ENCODE measurements at places on chromosomes 5 and 9. TPM values are rescaled to one million over a fixed set of nuclear protein-coding genes. Genes with fewer than 3 reads are reported as not detected.

- H3K27ac ChIP-seq, result no peak overlapping the region
- no peak for DNase-seq
- H3K36me3 ChIP-seq, result no peaks in the 10 kb centered on the region
- no peak overlapping the region for H3K4me3 ChIP-seq
Measured at GRCh38 chr5:137563646-137564397, 64.7 kb upstream of the SPOCK1 start.

DNA sequence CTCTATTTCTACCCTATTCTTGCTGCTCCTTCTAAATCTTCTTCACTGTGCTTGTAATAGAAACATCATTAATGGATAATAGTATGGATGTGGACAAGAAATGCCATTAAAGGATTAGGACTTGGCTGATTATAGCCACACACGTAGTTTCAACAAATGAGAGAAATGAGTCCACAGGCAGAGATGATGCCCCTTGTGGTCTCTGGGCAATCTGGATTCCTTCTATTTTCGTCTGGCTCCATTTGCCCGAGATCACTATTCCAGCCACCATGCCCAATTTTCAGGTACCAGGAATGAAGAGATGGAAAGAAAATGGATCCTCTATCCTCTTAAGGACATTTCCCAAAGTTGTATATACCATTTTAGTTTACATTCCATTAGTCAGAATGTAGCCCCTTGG is 13.2 kb downstream of the VLDLR start:
- H3K27me3 ChIP-seq, result no peaks in the 10 kb centered on the region
- DNase-seq, result no peak
- no peaks in the 10 kb centered on the region for H3K4me1 ChIP-seq
- no peak overlapping the region for H3K4me3 ChIP-seq
- no peaks in the 10 kb centered on the region for H3K36me3 ChIP-seq

- no peaks in the 10 kb centered on the region for H3K27me3 ChIP-seq
- no peak for DNase-seq
- H3K27ac ChIP-seq, result no peak overlapping the region
- H3K4me3 ChIP-seq, result no peak overlapping the region
- H3K36me3 ChIP-seq, result no peaks in the 10 kb centered on the region
- H3K4me1 ChIP-seq, result no peaks in the 10 kb centered on the region
Measured at GRCh38 chr9:13241283-13241682, 38.2 kb downstream of the MPDZ start.

DNA sequence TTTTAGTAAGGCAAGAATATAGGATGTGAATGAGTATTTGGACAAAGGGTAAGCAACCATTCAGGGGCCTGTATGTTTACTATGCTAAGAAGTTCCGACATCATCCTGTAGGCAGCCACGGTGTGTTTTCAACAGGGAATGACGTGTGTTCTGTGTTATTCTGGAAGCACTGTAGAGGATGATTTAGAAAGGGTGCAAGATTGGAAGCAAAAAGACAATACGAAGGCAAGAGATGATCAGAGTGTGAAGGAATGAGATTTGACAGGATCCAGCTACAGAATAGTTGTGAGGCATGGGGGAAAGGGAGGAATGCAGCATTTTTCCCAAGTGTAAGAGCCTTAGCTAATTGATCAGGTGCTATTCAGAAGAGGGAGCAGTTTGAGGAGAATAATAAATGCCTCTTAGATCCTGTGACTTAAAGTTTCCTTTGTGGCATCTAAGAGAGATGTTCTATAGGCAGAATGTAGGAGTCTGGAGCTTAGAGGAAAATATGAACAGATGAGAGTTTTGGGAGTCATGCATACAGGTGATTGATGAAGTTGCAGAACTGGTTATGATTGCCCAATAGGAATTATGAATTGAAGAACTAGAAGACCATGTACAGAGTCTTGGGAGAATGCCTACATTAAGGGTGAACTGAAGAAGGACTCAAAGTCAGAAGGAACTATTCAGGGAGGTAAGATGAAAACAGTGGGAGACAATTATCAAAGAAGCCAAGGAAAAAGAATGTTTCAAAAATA is 2.5 kb downstream of the SMC5 start:
- H3K27ac ChIP-seq, result no peak overlapping the region
- no peaks in the 10 kb centered on the region for H3K27me3 ChIP-seq
- DNase-seq, result no peak
- H3K4me1 ChIP-seq, result peaks cover 31% of the 10 kb centered on the region
- H3K36me3 ChIP-seq, result peaks cover 70% of the 10 kb centered on the region

DNA sequence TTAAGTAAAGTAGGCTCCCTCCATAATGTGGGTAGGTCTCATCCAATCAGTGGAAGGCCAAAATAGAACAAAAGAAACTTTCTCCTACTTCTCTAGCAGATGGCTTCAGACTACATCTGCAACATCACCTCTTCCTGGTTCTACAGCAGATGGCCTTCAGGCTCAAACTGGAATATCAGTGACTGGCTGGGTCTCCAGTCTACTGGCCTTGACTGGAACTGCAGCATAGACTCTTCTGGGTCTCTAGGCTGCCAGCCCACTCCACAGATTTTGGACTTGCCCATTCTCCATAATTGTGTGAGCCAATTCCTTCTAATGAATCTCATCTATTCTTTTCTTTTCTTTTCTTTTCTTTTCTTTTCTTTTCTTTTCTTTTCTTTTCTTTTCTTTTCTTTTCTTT is 64.8 kb downstream of the ACER2 start:
- no peaks in the 10 kb centered on the region for H3K36me3 ChIP-seq
- DNase-seq, result no peak
- H3K4me1 ChIP-seq, result no peaks in the 10 kb centered on the region

DNA sequence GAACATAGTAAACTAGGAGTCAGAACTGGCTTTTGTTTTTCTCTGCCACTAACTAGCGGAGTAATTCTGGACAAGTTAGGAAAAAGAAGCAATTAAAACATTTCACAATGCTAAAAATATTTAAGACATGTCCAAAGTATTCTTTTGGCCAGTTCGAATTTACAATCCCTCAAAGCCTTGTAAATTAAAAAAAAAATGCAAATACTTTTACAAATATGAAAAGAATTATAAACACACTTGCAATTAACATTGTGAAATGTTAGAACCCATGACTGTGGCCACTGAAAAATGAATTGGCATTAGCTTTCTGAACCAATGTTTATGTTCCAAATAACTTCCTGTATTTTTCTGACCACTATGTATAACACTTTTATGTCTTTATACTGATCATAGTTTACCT is 2.2 kb downstream of the RAD1 start:
- no peak overlapping the region for H3K4me3 ChIP-seq
- peaks cover 28% of the 10 kb centered on the region for H3K4me1 ChIP-seq
- peak overlapping the region; percentile 32 for H3K27ac ChIP-seq

DNA sequence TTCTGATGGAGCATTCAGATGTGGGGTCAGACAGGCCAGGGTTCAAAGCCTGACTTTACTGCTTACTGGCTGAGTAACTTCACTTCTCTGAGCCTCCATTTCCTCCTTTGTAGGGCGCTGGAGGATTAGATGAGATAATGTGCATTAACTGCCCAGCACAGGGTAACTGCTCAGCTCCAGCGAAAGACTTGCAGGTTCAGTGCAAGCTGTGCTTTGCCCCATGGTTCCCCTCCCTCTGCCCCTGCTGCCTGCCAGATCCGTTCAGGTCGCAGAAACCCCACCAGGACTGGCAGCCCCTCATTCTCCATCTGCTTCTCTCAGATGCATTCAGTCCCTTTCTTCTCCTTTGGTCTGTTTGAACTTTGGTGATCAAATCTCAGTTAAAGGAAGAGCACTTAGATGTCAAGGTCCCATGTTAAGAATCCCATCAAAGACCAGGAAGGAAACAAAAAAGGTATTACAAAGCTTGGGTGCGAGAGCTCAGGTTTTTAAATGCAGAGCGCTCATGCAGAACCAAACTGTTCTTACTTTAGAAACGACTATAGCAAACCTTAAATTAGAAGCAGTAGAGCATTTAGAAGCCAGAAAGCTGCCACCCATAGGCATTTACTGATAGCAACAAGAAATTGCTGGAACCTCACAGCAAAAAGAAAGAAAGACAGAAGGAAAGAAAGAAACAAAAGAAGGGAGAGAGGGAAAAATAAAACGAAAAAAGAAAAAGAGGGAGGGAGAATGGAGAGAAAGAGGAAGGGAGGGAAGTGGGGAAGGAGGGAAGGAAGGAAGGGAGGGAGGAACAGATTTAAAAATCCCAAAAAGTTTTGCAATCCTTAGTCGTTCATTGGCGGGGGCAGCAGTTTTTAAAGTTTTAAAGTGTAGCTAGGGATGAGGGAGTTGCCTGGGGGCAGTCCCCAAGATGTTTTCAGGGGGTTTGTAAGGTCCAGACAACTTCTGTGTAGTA is 23.5 kb downstream of the AFAP1L1 start:
- no peak overlapping the region for H3K27ac ChIP-seq
- no peak for DNase-seq
- H3K4me3 ChIP-seq, result no peak overlapping the region
- H3K4me1 ChIP-seq, result no peaks in the 10 kb centered on the region
- H3K27me3 ChIP-seq, result no peaks in the 10 kb centered on the region

DNA sequence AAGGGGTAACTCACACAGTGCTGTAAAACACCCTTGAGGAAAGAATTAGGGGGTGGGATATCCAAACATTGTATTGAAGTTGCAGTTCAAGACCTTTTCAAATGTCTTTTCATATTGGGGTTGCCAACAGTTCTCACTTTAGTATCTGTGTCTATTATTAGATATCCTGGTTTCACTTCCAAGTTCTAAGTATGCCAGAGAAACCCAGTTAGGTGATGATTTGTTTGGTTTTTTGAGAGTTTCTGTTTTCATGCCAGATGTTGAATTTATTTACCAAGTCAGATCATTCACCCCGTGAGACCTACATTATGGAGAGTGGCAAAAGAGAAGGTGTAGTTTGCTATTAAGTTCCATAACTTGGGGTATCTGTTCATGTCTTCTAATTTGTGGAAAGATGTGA is 64.5 kb downstream of the C9orf152 start:
- H3K4me3 ChIP-seq, result no peak overlapping the region
- DNase-seq, result no peak
- peaks cover 55% of the 10 kb centered on the region for H3K36me3 ChIP-seq
- peaks cover 32% of the 10 kb centered on the region for H3K4me1 ChIP-seq
- no peaks in the 10 kb centered on the region for H3K27me3 ChIP-seq

- H3K27me3 ChIP-seq, result no peaks in the 10 kb centered on the region
Measured at GRCh38 chr9:100216178-100216787, 117.2 kb downstream of the INVS start.

DNA sequence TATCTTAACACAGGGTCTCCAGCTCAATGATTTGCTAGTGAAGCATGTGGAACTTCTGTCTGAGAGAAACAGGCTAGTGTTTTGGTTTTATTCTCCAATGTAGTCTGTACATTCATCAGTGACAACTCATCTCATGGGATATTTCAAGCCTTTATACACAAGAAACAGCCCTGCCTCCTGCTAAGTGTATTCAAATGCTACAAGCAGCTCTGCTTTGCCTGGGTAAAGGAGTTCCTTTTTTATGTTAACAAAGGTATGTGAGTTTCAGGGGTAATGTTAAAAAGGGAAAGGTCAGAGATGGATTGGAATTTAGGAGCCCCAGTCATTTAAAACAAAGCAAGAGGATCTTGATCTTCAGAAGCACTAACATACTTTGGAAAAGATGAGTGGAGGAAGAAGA is 498.7 kb downstream of the ISL1 start:
- H3K36me3 ChIP-seq, result no peaks in the 10 kb centered on the region
- no peak for DNase-seq
- no peak overlapping the region for H3K4me3 ChIP-seq

GRCh38 chr5:142219146-142219545 is 105.7 kb downstream of the SPRY4 start:
- H3K36me3 ChIP-seq, result no peaks in the 10 kb centered on the region
- H3K4me3 ChIP-seq, result no peak overlapping the region
- H3K27me3 ChIP-seq, result no peaks in the 10 kb centered on the region
- no peak for DNase-seq
- peaks cover 57% of the 10 kb centered on the region for H3K4me1 ChIP-seq

- no peaks in the 10 kb centered on the region for H3K27me3 ChIP-seq
- H3K4me3 ChIP-seq, result 0 out of 2 replicates have a peak overlapping the region, but pooled peaks have one; percentile 9
- H3K4me1 ChIP-seq, result peaks cover 12% of the 10 kb centered on the region
- no peak overlapping the region for H3K27ac ChIP-seq
- peak; percentile 94 for DNase-seq
- H3K36me3 ChIP-seq, result no peaks in the 10 kb centered on the region
Measured at GRCh38 chr5:168268949-168269936, 22.2 kb upstream of the WWC1 start.

DNA sequence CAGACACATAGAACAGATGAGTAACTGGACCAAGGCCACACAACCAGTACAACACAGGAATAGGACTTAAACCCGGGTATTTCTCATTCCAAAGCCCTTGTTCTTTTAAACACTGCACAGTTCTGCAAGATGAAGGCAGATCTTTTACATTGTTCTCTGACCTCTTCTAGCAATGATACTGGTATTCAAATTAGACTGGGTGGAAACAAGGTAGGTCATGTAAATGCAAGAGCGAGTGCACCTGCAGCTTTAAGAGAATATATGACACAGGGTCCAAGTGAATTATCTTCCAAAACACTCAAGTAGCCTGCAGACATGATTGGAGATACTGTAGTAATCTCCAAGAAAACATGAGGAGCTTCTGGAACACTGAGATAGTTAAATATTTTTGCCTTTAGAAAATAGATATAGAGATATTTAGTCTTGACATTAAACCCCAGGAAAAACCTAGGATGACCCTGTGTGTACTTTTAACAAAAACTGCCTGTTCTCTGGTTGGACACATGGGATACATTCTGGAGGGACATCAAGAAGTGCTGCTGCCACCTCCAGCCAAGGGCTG is 130.6 kb upstream of the EPB41L4A start:
- no peaks in the 10 kb centered on the region for H3K27me3 ChIP-seq
- H3K4me1 ChIP-seq, result no peaks in the 10 kb centered on the region
- H3K4me3 ChIP-seq, result no peak overlapping the region
- no peak overlapping the region for H3K27ac ChIP-seq
- H3K36me3 ChIP-seq, result no peaks in the 10 kb centered on the region

- H3K36me3 ChIP-seq, result no peaks in the 10 kb centered on the region
- no peak overlapping the region for H3K27ac ChIP-seq
- DNase-seq, result no peak
- peaks cover 33% of the 10 kb centered on the region for H3K4me1 ChIP-seq
- no peaks in the 10 kb centered on the region for H3K27me3 ChIP-seq
- no peak overlapping the region for H3K4me3 ChIP-seq
Measured at GRCh38 chr9:81546489-81546888, 142.9 kb downstream of the TLE1 start.

- no peaks in the 10 kb centered on the region for H3K4me1 ChIP-seq
- H3K36me3 ChIP-seq, result no peaks in the 10 kb centered on the region
- no peak overlapping the region for H3K4me3 ChIP-seq
- no peak for DNase-seq
- H3K27ac ChIP-seq, result no peak overlapping the region
Measured at GRCh38 chr9:80836013-80836412, 853.3 kb downstream of the TLE1 start.

- H3K4me1 ChIP-seq, result 0 out of 2 replicates have a peak, but pooled peaks cover 3% of the 10 kb centered on the region
- DNase-seq, result no peak
- H3K27ac ChIP-seq, result peak overlapping the region; percentile 29
- H3K4me3 ChIP-seq, result no peak overlapping the region
- no peaks in the 10 kb centered on the region for H3K36me3 ChIP-seq
Measured at GRCh38 chr5:27242258-27242626, 203.9 kb upstream of the CDH9 start.

DNA sequence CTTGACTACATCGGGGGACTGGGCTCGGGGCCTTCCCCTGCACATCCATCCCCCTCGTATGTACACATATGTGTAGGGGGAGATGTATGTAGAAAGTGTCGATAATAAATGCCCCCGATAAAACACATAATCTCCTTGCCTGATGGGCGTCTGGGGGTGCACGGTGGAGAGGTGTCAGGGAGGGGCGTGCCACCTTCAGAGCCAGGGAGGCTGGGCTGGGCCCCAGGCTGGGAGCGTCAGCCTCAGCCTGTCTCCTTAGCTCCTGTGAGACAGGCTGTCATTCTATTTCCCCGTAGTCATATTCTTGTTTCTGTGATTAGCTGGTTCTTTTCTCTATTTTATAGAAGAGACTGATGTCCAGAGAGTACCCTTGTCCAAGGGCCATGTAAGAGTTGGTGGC is 4.7 kb upstream of the RXRA start:
- peaks cover 26% of the 10 kb centered on the region for H3K4me1 ChIP-seq
- H3K27me3 ChIP-seq, result no peaks in the 10 kb centered on the region

The TAS2R1 gene
- total RNA-seq, result not detected

The SLC22A4 gene
- total RNA-seq, result 4.4 TPM

The ISL1 gene
- total RNA-seq, result not detected

The HNRNPK gene
- 473 TPM for total RNA-seq
